Activated CD4-positive, alpha-beta memory T cell treated with anti-CD3 and anti-CD28 coated beads for 36 hours (primary cell): ENCODE measurements at places on chromosomes 2 and 18.
A peak's percentile ranks its signal among the peaks of the same experiment; 100 is the strongest.

GRCh38 chr2:61405813-61406212, 65.1 kb downstream of the USP34 start:
- H3K27ac ChIP-seq, result no peak overlapping the region
- peaks cover 2% of the 10 kb centered on the region for H3K36me3 ChIP-seq
- H3K4me1 ChIP-seq, result peaks cover 12% of the 10 kb centered on the region
- no peaks in the 10 kb centered on the region for H3K27me3 ChIP-seq

DNA sequence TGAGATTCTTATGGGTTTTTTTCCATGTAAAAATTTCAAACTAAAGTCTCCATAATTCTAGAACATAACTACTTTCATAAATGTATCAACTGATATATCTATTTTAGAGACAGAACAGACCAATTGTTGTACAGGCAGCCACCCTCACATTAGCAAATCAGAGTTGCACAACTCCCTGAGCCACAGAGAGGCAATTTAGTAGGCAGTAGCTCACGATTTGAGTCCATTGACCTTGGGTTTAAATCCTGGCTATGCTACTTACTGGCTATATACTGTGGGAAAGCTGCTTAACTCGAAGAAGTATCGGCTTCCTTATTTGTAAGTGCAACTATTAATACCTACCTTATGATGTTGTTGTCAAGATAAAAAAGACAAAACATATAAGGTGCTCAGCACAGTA, 16.2 kb downstream of the MTIF2 start:
- DNase-seq, result no peak
- H3K36me3 ChIP-seq, result peaks cover 25% of the 10 kb centered on the region
- H3K27ac ChIP-seq, result no peak overlapping the region
- H3K4me3 ChIP-seq, result no peak overlapping the region
- no peaks in the 10 kb centered on the region for H3K4me1 ChIP-seq
- no peaks in the 10 kb centered on the region for H3K27me3 ChIP-seq

GRCh38 chr2:224594840-224595239, 9.7 kb upstream of the CUL3 start:
- H3K36me3 ChIP-seq, result no peaks in the 10 kb centered on the region
- peaks cover 4% of the 10 kb centered on the region for H3K27me3 ChIP-seq
- H3K4me1 ChIP-seq, result no peaks in the 10 kb centered on the region
- DNase-seq, result no peak
- H3K4me3 ChIP-seq, result no peak overlapping the region

- H3K4me1 ChIP-seq, result peaks cover 3% of the 10 kb centered on the region
- peaks cover 23% of the 10 kb centered on the region for H3K27me3 ChIP-seq
- H3K36me3 ChIP-seq, result no peaks in the 10 kb centered on the region
- no peak overlapping the region for H3K27ac ChIP-seq
- DNase-seq, result no peak
Observed at GRCh38 chr2:69007603-69008002, 5.4 kb upstream of the ANTXR1 start.

DNA sequence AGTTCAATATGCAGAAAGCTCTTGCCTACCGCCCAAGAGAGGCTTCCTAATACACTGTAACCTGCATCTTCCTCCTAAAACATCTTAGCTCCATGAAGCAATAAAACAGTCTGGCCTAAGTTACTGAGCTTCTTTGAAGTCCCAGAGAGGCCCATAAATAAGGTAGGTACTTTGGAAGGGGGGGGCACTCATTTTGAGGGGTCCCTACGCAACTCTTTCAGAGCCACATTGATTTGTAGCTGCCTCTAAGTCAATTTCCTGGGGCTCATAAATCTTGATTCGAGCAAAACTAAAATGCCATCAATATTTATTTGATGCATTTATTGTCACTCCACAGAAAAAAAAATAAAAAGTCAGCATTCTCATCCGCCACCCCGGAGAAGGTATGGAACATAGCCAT, 60.4 kb upstream of the SIX2 start:
- H3K27ac ChIP-seq, result no peak overlapping the region
- no peak overlapping the region for H3K4me3 ChIP-seq
- H3K36me3 ChIP-seq, result no peaks in the 10 kb centered on the region

GRCh38 chr18:60157810-60158209, 214.8 kb downstream of the MC4R start:
- no peaks in the 10 kb centered on the region for H3K27me3 ChIP-seq
- H3K27ac ChIP-seq, result no peak overlapping the region
- H3K36me3 ChIP-seq, result no peaks in the 10 kb centered on the region

DNA sequence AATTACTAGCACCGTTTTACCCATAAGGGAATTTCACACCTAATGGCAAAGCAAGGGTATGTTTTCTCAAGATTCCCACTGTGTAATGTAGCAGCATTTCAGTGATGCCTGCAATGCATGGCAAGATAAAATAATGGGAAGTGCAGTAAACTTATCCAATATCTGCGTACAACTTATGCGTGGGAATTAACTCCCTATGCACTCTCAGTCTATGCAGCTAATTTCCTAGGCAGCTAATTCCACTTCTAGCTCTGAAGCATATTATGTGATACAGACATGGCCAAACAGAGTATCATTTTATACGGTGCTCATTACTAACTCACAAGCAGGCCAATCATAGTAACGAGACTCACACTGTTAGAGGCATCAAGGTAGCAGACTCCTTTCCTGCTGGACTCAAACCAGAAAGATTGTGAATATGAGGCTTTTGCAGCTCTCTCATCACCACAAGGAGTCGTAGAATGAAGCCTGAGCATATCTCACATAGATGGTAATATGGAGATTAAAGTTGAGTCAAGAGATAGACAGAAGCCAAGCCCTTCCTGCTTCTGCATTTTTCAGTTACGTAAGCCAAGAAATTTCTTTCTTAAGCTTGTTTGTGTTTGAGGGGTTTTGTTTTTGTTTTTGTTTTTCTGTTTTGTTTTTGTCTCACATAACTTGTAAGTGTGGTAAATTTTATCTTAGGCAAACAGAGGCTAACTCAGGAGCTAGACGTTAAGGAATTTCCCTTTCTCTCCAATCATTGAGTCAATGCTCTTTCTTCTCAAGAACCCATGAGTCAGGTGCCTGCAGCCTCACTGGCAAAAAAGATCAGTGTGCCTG, 34.8 kb upstream of the ITGAV start:
- H3K27ac ChIP-seq, result no peak overlapping the region
- H3K27me3 ChIP-seq, result no peaks in the 10 kb centered on the region
- no peak for DNase-seq
- H3K36me3 ChIP-seq, result no peaks in the 10 kb centered on the region

DNA sequence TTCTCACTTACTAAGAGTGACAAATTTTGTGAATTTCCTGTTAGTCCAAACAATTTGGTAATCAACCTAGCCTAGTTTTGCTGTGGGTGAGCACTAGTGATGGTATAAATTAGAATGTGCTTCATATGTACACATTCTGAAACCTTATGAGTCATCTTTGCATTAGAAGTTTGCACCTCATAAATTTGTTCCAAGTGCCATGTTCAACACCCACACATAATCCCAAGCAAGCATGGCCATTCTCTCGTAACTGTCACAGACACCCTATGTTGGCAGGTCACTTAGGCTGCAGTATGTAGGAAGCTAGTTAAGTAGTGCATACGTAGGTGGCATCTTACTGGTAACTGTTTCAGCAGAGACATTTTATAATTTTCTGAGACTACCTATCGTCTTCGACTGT, 46.9 kb downstream of the NAB1 start:
- peaks cover 24% of the 10 kb centered on the region for H3K36me3 ChIP-seq
- no peaks in the 10 kb centered on the region for H3K27me3 ChIP-seq
- H3K4me1 ChIP-seq, result peaks cover 42% of the 10 kb centered on the region
- H3K4me3 ChIP-seq, result no peak overlapping the region
- DNase-seq, result peak; percentile 61
- peak overlapping the region; percentile 44 for H3K27ac ChIP-seq

GRCh38 chr2:65450810-65451209, 18.4 kb upstream of the SPRED2 start:
- no peak for DNase-seq
- no peaks in the 10 kb centered on the region for H3K36me3 ChIP-seq
- peaks cover 22% of the 10 kb centered on the region for H3K27me3 ChIP-seq

GRCh38 chr18:3984163-3984757, 470.8 kb downstream of the DLGAP1 start:
- peaks cover 13% of the 10 kb centered on the region for H3K4me1 ChIP-seq
- DNase-seq, result no peak
- peaks cover under 1% of the 10 kb centered on the region for H3K27me3 ChIP-seq
- no peak overlapping the region for H3K27ac ChIP-seq
- peaks cover 4% of the 10 kb centered on the region for H3K36me3 ChIP-seq

- H3K36me3 ChIP-seq, result no peaks in the 10 kb centered on the region
- no peaks in the 10 kb centered on the region for H3K4me1 ChIP-seq
- DNase-seq, result no peak
- no peak overlapping the region for H3K4me3 ChIP-seq
- H3K27ac ChIP-seq, result no peak overlapping the region
Observed at GRCh38 chr2:236605345-236605734, 35.7 kb downstream of the ACKR3 start.

GRCh38 chr2:134671513-134671912, 47.3 kb downstream of the TMEM163 start:
- no peaks in the 10 kb centered on the region for H3K36me3 ChIP-seq
- H3K4me1 ChIP-seq, result peaks cover 56% of the 10 kb centered on the region
- peaks cover 9% of the 10 kb centered on the region for H3K27me3 ChIP-seq
- no peak for DNase-seq
- no peak overlapping the region for H3K27ac ChIP-seq
- no peak overlapping the region for H3K4me3 ChIP-seq

GRCh38 chr2:44942304-44943030, 965 bp downstream of the SIX3 start:
- H3K4me3 ChIP-seq, result peak overlapping the region; percentile 49
- H3K4me1 ChIP-seq, result peaks cover 35% of the 10 kb centered on the region
- peak; percentile 36 for DNase-seq
- H3K36me3 ChIP-seq, result no peaks in the 10 kb centered on the region
- H3K27me3 ChIP-seq, result peaks cover 78% of the 10 kb centered on the region

DNA sequence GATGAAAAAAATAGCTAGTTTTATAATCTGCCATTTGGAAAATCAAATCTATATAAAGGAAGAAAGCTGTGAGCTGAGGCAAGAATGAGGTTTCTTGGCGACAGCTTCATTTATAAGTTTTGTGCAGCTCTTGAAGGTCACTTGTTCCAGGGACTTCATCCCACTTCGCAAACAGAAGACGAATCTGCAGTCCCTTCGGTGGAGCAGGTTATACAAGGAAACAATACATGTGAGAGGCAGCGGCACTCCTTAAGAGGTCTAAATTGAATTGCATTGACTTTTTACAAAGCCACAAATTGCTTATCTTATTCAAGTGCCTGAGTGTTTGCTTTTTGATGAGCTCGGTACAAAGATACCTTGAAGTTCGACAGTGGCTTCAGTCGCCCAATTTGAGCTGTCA, 72.2 kb downstream of the C1QL2 start:
- no peak overlapping the region for H3K27ac ChIP-seq
- no peak for DNase-seq
- peaks cover 1% of the 10 kb centered on the region for H3K27me3 ChIP-seq
- no peaks in the 10 kb centered on the region for H3K36me3 ChIP-seq
- H3K4me3 ChIP-seq, result no peak overlapping the region
- H3K4me1 ChIP-seq, result no peaks in the 10 kb centered on the region

GRCh38 chr2:158049129-158049855, 52.4 kb upstream of the UPP2 start:
- peaks cover under 1% of the 10 kb centered on the region for H3K27me3 ChIP-seq
- DNase-seq, result no peak
- H3K4me3 ChIP-seq, result no peak overlapping the region
- no peaks in the 10 kb centered on the region for H3K36me3 ChIP-seq
- no peaks in the 10 kb centered on the region for H3K4me1 ChIP-seq
- H3K27ac ChIP-seq, result no peak overlapping the region

DNA sequence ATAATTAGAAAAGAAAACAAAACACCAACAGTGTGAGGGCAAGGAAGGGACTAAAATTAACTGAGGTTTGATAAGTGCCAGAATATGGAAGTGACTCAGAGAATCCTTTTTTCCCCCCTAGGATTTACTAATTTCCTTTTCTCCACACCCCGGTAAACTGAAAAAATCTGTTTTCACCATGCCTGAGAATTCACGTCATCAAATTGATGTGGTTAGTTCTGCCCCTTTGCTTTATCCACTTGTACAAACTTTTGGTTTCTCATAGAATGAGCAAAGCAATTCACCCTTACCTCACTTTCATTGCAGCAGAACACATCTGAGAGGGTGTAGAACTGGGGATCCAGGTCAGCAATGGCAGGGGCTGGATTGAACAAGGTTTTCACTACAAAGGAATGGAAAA, 57.8 kb downstream of the RBKS start:
- DNase-seq, result no peak
- H3K4me1 ChIP-seq, result no peaks in the 10 kb centered on the region

DNA sequence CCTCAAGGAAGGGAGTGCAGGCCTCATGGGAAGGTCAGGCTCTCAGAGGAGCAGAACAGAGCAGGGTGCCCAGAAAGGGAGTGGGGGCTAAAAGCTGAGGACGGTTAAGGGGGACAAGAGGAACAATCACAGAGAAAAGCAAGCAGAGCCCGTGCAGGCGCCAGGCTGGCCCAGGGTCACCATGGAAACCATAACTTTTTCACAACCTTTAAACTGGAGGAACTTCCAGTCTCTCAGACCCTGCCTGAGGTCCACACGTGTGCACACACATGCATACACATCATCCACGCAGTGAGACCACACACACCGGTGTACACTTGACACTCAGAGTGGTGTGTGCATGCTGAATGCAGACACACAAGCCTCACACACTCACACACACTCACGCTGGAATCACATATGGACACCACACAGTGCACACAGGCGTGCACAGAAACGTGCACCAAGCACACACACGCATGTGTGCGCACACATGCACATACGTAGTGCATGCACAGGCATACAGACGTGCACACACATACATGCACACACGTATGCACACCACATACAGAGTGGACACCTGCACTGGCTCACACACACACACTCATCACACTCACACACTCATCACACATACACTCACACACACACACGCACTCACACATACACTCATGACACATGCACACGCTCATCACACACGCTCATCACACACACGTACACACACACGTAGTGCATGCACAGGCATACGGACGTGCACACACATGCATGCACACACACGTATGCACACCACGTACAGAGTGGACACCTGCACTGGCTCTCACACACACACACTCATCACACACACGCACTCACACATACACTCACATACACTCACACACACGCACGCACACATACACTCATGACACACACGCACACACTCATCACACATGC, 37.2 kb upstream of the SNED1 start:
- no peak overlapping the region for H3K27ac ChIP-seq
- no peaks in the 10 kb centered on the region for H3K4me1 ChIP-seq
- H3K27me3 ChIP-seq, result no peaks in the 10 kb centered on the region
- H3K36me3 ChIP-seq, result no peaks in the 10 kb centered on the region
- H3K4me3 ChIP-seq, result no peak overlapping the region
- peak; percentile 5 for DNase-seq

- H3K27ac ChIP-seq, result no peak overlapping the region
- H3K27me3 ChIP-seq, result no peaks in the 10 kb centered on the region
- DNase-seq, result no peak
- H3K36me3 ChIP-seq, result no peaks in the 10 kb centered on the region
Observed at GRCh38 chr18:42611134-42611533, 504.4 kb downstream of the RIT2 start.

GRCh38 chr2:73970850-73971471, 13.7 kb upstream of the TET3 start:
- H3K27ac ChIP-seq, result peak overlapping the region; percentile 80
- H3K36me3 ChIP-seq, result no peaks in the 10 kb centered on the region
- DNase-seq, result peak; percentile 75
- peaks cover 34% of the 10 kb centered on the region for H3K4me1 ChIP-seq
